Stimulated activated CD4-positive, alpha-beta T cell treated with anti-CD3 and anti-CD28 coated beads, Interleukin-12 subunit alpha, Interleukin-12 subunit beta, amount 100 ng/mL, for 24 hours (primary cell): ENCODE measurements at places on chromosomes 2 and 18.

DNA sequence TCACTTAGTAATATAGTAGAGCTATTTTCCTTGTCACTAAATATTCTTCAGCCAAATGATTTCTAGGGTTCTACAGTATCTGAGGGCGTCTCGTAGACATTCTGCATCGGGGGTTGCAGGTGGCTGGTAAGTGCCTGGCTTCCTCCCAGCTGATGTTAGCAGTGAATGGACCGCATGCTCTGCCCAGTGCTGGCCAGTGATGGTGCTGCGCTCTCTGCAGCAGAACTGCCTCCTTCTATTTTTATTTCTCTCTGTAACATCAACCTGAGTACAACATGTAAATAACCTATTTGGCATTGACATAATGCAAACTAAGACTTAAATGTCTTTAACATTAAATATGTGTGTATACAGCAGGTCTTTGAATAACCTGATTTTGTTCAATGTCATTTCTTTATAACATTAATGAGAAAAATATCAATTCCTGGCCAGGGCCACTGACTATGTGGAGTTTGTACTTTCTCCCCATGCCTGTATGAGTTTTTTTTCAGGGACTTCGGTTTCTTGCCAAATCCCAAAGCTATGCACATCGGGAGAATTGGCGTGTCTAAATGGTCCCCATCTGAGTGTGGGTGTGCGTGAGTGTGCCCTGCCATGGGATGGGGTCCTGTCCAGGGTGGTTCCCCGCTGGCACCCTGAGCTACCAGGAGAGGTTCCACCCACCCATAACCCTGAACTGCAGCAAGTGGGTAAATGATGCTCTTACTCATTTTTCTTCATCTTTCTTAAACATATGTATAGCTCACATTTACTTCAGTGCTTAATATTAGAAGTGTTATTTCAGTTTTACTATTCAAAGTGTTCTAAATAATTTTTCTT is 278.2 kb upstream of the EPAS1 start:
- DNase-seq = no peak

- DNase-seq = no peak
These were observed 174.4 kb downstream of the RPIA start for GRCh38 chr2:88865801-88866371.

DNA sequence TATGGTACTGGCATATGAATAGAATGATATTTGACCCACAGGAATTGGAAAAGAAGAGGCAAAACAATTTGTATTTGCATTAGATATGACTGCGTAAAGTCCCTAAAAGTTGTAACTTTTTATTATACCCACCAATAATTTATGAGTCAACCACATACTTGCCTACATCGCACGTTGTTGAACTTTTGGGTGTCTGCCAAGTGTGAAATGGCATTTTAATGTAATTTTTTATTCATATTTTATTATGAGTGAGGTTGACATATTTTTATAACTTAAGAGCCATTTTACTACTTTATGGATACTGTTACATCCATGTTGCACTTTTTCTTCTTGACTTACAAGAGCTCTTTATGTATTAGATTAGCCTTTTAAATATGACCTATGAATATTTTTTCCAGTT is 4.6 kb downstream of the DSC2 start:
- no peak for DNase-seq

GRCh38 chr2:235600406-235600805 is 106.6 kb downstream of the AGAP1 start:
- no peak for DNase-seq

DNA sequence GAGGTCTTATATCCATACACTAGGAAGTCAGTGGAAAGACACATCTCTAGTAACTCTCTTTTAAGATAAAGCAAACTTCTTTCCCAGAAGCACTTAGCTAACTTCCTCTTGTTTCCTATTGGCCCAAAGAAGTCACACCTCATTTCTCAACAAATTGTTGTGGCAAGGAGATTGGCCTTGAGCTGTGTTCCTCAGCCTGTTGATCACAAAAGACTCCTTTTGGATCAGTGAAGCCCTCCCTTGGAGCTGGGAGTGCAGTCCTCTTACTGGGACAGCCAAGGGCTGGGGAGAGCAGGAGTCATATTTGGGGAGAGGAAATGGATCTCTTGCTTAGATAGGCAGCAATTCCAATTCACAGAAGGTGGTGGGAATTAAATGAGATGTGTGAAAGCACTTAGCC is 51.2 kb upstream of the DAPL1 start:
- DNase-seq = no peak

DNA sequence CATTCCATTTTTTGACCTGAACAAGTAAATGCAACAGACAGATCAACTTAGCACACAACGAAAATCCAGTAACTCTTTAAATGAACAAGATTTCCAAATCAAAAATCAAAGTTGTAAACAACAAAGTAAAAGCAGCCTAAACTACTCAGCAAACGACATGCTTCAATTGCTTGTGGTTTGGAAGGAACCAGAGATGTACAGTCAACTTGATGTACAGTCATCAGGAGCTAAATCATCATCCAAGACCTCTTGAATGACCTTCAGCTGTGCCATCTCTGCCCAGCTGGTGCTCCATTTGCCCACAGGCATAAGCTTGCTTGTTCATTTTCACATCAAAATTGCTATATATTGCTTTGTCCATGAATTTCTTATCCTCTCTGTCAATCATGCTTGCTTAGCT is 109.8 kb downstream of the UPP2 start:
- no peak for DNase-seq

DNA sequence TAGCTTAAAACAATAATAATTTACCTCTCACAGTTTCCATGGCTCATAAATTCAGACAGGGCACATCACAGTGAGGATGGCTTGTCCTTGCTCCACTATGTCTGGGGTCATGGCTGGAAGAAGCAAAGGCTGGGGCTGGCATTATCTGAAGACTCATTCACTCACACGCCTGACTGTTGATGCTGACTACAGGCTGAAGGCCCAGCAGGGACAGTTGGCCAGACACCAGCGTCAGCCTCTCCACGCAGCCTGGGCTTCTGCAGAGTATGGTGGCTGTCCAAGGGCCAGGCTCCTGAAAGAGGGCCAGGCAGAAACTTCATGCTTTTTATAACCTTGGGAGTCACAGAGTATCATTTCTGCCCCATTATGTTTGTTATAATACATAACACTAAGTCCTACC is 33.4 kb downstream of the YPEL5 start:
- DNase-seq = no peak

DNA sequence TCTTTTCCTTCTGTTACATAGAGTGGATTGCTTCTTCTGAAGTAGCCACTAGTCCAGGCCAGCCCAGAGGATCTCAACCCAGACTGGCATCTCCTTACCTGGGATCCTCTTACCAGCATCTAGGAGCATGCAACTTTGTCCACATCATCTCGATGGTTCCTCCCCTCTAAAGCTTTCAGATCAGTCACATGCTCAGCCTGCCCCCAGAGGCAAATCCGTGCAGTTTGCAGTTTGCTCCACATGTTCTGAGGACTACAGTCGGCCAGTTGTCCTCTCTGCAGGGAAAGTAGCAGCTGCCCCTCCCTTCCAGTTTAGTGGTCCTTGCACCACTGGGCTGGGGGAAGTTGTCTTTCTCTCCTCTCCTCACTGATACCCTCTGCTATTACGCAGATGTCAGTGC is 259.8 kb upstream of the APCDD1 start:
- DNase-seq = no peak

DNA sequence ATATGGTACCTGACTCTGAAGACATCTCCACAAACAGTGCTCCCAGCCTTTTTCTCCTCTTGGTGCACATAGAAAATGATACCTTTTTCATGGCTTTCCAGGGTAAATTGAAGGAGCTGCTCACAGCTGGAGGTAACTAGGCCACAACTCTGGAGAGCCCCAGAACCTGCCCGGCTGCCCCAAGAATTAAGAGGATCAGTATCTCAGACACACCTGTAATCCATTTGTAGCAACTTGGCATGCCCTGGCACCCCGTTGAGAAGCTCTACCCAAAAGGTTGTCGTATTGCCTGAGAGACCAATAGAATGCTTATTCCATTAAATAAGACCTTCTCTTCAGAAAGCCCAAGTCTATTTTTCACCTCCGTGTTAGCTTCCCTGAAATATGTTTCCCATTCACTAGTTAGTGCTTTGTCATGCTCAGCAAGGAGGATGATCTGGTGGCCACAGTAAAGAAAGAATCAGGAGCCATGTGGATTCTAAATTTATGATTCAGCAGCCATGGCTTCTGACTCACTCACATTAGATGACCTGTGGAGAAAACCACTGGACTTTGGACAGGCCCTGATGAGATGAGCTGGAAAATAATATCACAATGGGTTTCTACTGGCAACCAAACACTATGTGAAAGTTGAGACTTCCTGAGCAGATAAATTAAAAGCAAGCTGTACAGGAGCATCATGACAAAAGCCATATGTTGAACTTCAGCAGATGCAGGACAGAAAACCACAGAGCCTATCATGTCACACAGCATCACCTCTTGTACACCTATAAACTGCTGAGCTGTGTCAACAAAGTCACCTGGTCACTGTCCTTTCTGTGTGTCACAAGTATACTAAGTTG is 253.3 kb upstream of the OSR1 start:
- no peak for DNase-seq

DNA sequence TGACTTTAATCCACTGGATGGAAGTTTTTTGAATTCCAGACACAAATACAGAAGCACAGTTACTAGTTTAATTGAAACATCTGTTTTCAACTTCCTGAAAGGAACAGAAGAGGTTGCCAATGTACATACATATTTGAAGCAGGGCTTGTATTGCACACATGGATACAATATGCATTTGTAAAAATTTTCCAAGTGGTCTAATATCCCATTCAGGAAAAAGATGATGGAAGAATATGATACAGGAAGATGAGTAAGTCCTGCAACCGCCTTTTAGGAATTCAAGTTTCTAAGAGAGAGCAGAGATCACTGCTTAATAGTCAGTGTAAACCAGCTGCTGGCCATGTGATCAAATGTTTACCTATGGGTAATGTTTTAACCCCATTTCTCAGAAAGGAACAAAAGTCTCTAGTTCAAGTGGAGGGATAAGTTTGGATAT is 265.4 kb downstream of the TRIB2 start:
- DNase-seq = no peak

- DNase-seq = no peak
These were observed 50.2 kb upstream of the DTNA start for GRCh38 chr18:34659579-34660517.

- DNase-seq = no peak
These were observed 123.5 kb downstream of the CABLES1 start for GRCh38 chr18:23258566-23259469.

DNA sequence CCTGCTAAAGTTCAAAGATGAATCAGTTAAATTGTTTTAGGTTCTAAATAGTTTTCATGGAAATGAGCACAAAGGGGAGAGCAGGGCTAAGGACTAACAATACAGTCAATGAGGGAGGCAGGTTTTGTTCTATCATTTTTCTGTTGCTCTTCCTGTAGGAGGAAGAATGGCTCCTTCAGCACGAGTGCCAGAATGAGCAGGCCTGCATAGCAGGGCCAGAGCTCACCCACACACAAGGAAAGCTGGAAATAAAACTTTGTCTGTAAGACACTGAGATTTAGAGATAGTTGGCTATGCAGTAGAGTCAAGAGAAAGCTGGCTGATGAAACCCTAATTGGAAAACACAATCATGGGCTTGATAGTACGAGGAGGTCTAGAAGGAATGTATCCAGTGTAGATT is 313.3 kb downstream of the MBD2 start:
- DNase-seq = no peak

DNA sequence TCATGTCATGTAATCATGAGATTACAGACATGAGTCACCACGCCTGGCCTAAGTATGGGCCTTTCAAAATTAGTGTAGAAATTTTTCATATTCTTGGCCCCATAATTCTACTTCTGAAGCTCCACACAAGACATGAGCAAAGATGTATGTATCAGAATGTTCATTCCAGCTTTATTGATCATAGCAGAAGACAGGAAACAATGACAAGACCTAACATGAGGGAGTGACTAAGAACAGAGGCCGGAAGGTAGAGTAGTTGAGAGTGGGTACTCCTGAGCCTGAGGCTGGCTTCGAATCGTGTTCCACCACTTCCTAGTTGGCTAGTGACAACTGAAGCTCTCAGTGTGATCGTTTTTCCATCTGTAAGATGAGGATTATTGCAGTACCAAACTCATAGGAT is 89.3 kb downstream of the ARMC9 start:
- no peak for DNase-seq

DNA sequence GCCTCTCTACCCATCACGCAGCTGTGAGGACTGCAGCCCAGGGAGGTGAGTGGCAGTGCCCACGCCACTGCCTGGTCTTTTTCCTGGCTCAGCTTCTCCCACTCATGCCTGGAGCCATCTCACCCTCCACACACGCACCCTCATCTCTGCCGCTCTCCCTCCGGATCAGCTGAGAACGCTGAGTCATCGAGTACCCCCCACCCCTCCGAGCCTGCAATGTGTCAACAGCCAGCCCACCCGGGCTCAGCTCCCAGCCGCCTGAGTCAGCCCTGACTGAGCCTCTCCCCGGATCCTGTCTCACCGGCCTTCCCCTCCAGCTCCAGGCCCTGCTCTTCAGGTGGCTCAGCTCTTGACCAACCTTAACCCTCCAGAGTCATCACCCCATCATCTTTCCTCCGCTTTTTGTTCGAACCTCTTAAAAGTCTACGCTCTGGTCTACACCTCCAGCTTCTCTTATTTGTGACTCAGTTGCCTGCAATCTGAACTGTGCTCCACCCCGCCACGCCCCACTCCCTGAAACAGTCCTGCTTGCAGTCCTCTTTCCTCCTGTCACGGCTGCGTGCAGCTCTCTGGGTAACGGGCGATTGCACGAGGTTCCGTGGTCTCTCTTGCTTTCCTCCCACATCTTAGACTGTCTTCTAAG is 94.4 kb upstream of the ASAP2 start:
- no peak for DNase-seq

GRCh38 chr2:16693854-16694253 is 28.2 kb upstream of the CYRIA start:
- DNase-seq = no peak

- DNase-seq = no peak
These were observed 55.9 kb upstream of the MAP3K20 start for GRCh38 chr2:173019755-173020154.

- DNase-seq = no peak
These were observed 23.7 kb upstream of the ACKR3 start for GRCh38 chr2:236545814-236546480.

DNA sequence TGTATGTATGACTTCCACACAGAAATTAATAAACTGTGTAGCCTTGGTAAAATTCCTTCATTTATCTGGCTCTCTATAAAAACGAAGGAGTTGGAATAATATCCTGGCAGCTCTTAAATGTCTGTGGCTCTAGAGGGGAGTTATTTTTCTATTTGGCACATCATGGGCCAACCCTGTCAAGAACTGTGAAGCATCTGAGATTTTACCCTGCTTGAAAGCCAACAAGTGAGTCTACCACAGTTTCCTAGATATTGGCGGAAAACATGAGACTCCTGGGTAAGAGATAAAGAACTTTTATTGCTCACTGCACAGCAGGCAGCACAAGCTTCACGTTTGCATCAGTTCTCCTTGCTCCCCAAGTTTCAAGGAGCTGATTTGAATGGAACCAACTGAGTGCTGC is 346.7 kb upstream of the CYRIA start:
- DNase-seq = no peak

DNA sequence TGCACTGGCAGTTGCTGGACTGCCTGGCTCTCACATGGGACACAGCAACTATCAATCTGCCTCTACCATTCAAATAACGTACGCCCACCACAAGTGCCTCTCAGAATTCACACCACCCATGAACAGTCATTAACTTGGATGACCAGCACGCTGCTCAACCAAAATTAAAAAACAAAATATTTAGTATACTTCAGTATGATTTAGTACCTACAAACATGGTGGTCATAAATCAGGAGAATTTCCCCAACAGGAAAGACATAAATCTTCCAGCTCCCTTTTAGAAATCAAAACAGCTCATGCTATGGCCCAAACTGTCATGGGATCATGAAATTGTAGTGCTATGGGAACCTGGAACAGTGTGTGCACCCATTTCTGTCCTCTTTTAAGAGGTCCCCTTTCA is 317.4 kb upstream of the ETAA1 start:
- no peak for DNase-seq
